NB4 (cell line): ENCODE measurements at places on chromosomes 16 and 17.

GRCh38 chr17:79830303-79830702 lies 8.9 kb downstream of the CBX4 start:
- DNase-seq, result peak; percentile 27

GRCh38 chr17:44926821-44927525 lies 11.7 kb upstream of the GFAP start:
- DNase-seq, result peak; percentile 63

DNA sequence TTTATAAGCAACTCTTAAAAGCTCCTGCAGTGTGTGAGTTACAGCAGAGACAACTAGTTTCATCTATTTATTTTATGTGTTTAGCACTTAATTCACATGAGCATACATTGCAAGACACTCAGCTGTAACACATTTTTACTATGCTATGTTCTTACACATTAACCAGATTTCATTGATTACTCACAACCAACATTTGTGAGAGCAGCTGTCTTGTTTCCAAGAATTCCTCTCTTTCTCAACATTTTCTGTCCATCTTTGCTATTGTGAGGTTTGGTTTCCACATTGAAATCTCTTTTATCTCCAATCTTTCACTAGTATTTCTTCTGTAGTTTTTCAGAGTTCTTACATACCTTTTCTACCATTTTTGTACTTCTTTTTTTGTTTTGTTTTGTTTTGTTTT lies 51.2 kb downstream of the COPRS start:
- no peak for DNase-seq

GRCh38 chr17:6323626-6324356 lies 111.1 kb downstream of the AIPL1 start:
- DNase-seq, result no peak

DNA sequence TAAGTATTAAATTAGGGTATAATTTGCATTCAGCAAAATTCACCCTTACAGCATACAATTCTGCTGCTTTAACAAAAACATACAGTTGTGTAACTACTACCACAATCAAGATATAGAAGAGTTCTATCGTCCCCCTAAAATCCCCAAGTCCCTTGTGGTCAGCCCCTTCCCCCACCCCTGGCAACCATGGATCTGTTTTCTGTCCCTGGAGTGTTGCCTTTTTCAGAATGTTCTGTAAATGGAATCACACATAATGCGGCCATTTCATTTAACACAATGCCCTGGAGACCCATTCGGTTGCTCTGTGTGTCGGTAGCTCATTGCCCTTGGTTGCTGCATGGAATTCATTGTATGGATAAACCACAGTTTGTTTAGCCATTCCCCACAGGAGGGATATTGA lies 190.2 kb downstream of the IRX5 start:
- DNase-seq, result peak; percentile 9

DNA sequence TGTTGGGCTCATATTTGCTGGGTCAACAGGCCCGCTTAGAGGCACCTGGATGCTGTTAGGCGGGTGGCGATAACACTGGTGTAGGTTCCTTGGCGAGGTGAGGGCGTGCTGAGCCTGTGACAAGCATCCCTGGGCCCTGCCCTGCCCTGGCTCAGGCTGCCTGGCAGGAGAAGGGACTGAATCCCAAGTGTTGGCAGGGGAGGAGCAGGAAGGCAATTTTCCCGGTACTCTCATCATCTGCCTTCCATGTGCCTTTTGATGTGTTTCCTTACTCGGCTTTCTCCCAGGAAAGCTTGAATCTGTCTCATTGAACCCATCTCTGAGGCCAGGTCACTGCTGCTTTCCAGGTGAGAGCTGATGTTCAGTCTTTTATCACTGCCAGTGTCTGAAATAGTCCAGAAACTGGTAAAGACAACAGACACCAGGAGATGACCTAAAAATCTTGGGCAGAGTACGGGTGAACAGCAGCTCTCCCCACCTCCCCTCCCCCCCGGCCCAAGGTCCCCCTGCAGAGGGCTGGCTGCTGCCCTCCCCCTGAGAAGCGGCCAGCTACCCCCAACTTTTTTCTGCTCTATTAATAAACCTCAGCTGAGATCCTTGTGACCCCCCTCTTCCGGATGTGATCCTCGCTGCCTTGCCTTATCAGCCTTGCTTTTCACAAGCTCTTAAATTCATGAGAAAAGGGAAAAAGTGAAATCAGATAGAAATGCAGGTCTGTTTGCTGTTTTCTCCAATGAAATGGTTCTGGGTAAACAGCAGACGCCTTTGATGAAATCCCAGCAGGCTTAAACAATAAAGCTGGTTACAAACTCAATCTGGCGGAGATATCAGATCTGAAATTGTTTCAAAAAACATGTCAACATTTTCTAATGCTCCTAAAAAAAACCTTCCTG lies 29.0 kb downstream of the RTN4RL1 start:
- no peak for DNase-seq

DNA sequence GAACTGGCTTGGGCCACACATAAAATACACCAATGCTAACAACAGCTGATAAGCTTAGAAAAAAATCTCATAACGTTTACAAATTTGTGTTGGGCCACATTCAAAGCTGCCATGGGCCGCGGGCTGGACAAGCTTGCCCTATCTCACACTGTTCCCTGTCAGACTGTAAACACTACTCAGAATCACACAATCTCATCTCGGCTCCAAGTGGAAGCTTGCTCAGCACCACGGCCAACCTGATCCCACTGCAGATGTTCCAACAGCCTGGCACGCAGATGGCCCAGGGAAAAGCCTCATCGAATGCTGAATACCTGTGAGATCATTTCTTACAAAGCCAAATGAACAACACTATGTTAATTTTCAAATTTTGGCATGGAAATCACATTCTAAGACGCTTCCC lies 125.8 kb downstream of the ANKRD11 start:
- DNase-seq, result no peak

DNA sequence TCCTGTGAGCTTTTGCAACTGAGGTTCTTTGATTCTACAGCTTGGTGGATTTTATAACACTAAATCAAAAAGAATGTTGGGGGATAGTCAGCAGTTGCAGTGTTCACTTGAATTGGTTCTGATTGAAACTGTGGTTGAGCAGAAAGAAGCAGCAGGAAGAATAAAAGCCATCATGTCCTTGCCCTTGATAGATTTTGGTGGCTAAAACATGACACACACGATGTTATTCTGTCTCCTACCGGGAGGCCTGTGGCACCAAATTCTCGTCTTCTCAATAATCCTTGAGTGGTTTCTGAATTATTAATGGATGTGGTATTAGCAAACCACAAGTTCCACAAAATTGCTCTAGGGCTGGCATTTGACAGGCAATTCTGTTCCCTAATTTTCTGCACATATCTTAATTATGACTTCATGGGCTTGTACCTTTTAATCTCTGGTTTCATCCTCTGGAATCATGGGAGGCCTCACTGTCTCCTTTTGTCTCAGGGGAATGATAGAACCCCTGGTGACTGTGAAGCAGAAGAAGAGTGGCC lies 338.2 kb downstream of the SNX29 start:
- no peak for DNase-seq

GRCh38 chr16:75048530-75048929 lies 49.7 kb downstream of the ZNRF1 start:
- no peak for DNase-seq

- no peak for DNase-seq
Observed at GRCh38 chr16:6157806-6158205, 1060.2 kb upstream of the EEF2KMT start.

- no peak for DNase-seq
Observed at GRCh38 chr17:869086-869485, 86.9 kb downstream of the MRM3 start.

- DNase-seq, result no peak
Observed at GRCh38 chr16:62899737-62900136, 863.5 kb upstream of the CDH8 start.

GRCh38 chr17:72025113-72025512 lies 95.7 kb upstream of the SOX9 start:
- DNase-seq, result no peak

DNA sequence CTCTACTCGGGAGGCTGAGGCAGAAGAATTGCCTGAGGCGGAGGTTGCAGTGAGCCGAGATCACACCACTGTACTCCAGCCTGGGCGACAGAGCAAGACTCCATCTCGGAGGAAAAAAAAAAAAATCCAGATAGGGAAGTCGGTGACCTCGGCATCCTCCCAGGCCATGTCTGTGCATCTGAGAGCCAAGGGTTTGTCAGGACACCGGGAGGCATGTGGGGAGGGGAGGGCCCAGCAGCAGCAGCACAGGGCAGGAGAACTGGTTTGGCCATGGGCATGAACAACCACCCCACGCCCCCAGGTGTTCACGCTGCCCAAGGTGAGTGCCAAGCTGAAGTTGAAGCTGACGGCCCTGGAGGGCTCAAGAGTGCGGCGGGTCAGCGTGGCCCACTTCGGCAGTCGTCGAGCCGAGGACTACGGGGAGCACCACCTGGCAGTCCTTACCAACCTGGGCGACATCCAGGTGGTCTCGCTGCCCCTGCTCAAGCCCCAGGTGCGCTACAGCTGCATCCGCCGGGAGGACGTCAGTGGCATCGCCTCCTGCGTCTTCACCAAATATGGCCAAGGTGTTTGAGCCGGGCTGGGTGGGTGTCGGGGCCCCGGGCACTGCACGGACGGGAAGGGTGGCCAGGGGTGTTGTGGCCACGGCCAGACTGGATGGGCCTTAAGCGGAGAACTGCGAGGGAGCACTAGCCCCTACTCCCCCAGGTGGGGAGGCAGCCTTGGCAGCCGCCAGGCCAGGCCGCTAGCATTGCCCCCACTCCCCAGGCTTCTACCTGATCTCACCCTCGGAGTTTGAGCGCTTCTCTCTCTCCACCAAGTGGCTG lies 14.7 kb upstream of the MYO15B start:
- DNase-seq, result no peak

DNA sequence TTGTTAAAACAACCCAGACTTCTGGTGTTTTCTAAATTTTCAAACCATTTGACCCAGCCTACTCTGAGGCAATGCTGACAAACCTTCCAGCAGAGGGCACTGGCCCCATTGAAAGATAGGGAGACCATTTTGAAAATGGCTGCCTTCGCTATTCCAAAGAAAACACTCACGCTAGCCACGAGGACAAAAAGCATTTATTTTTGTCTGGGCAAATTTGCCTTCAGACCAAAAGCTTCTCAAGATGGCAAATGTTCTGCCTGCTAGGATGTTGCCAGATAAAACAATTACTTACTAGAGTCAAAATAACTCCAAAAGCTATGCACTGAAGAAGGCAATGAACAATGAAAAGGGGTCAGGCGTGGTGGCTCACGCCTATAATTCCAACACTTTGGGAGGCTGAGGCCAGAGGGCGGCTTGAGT lies 296.7 kb upstream of the IRX5 start:
- peak; percentile 48 for DNase-seq

GRCh38 chr17:56977673-56978395 lies at the start of gene SCPEP1:
Gene SCPEP1 (plus strand): TSS chr17:56978131. CDS start chr17:56978160, 29 bp downstream.
- peak; percentile 85 for DNase-seq

DNA sequence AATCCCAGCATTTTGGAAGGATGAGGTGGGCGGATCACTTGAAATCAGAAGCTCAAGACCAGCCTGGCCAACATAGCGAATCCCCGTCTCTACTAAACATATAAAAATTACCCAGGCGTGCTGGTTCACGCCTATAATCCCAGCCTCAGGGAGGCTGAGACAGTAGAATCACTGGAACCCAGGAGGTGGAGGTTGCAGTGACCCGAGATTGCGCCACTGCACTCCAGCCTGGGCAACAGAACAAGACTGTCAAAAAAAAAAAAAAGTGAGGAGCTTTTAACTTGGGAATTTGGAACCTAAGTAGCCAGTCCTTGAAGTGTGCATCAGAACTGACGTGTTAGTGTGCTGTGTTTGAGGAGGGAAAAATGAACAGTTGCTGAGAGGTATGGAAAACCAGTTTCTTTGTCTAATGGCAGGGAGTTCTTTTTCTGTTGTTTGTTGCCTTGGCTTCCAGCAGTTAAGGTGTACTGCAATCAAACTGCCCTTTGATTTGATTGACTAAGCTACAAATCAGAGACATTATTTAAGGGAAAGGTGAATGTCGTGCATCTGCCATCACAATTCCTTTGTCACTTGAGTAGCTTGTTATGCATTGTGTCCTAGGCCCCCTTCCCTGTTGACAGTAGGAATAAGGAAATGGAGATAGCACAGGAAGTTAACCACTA lies 8.6 kb upstream of the DUSP14 start:
- DNase-seq, result no peak

DNA sequence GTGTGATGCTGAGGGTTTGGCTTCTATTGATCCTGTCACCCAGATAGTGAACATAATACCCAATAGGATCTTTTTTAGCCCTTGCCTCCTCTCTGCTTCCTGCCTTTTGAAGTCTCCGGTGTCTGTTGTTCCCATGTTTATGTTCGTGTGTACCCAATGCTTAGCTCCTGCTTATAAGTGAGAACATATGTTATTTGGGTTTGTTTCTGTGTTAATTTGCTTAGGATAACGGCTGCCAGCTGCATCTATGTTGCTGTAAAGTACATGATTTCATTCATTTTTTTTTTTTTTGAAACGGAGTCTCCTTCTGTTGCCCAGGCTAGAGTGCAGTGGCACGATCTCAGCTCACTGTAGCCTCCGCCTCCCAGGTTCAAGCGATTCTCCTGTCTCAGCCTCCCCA lies 23.0 kb downstream of the DUS2 start:
- DNase-seq, result no peak

DNA sequence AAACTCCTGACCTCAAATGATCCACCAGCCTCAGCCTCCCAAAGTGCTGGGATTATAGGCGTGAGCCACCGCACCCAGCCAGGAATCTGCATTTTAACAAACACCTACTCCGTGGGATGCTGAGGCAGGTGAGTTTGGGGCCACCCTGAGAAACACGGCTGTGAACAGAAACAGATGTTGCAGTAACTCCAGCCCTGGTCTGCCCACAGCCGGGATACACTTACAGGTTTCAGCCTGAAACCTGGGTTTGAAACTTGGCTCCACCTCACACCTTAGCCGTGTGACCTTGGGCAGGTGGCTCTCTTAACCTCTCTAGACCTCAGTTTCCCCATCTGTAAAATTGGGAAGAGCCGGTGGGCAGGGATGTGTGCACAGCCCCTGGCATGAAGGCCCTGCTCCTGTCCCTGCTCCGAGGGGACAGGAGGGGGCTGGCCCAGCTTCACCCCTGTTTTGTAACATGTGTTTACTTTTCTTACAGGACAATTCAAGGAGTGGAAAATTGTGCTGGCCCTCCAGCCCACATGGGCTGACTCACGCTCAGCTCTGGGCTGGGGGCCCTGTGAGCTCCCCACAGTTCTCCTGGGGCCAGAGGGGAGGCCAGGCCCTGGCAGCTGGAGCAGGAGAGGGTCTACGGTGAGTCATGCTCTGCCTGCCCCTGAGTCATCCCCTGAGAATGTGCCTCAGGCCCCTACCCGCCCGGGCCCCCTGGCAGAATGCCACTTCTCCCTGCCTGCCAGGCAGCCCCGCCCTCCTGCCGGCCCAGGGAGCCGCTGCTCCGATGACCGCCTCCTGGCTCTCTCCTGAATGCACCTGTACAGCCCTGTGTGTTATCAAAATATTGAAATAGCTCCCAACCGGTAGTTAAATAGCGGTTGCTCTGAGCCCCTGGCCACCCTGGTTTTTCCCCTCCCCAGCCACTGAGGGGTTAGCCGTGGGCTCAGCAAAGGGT lies 7.7 kb upstream of the PPL start:
- DNase-seq, result peak; percentile 97
